ENCODE measurements at places on chromosomes 4 and X.

- no peak for DNase-seq
Observed at GRCh38 chr4:174578366-174578765, 56.1 kb upstream of the HPGD start.

- DNase-seq: no peak
Observed at GRCh38 chr4:40749717-40750460, at the start of gene NSUN7. Gene NSUN7, plus strand, starts transcription at chr4:40749955. Its CDS starts 739 bp downstream, at chr4:40750694.

- DNase-seq: no peak
Observed at GRCh38 chr4:77360451-77360850, 203.4 kb downstream of the CCNG2 start.

- no peak for DNase-seq
Observed at GRCh38 chrX:100341142-100341510, 68.9 kb downstream of the PCDH19 start.

- no peak for DNase-seq
Observed at GRCh38 chr4:38387819-38388218, 276.2 kb upstream of the KLF3 start.

DNA sequence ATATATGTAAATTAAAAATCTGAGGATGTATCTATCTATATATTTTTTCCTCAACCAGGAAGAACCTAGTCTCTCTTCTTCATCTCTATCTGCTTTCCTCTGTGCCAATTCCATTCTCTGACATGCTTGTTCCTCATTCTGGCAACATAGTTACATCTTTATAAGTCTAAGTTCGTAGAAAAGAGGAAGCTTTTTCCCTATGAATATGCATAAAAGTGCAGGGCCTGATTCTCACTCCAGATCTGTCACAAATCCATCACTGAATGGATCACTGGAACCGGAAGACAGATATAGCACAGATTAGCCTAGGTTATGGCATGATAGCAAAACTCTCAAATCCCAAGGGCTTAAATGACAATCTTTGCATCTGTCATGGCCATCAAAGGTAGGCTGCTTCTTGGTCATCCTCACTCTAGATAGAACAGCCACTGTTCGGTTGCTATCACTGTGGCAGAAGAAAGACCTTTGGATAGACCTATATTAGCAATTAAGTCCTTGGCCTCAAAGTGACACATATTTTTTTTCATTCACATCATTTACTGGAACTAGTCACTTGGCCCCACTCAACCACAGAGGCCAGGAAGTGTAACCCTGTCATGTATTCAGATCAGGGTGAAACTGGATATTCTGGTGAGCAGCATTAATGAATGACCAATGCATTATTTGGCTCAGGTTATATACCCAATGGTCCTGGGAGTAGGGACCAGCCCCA is 22.2 kb downstream of the DTHD1 start:
- DNase-seq: no peak

DNA sequence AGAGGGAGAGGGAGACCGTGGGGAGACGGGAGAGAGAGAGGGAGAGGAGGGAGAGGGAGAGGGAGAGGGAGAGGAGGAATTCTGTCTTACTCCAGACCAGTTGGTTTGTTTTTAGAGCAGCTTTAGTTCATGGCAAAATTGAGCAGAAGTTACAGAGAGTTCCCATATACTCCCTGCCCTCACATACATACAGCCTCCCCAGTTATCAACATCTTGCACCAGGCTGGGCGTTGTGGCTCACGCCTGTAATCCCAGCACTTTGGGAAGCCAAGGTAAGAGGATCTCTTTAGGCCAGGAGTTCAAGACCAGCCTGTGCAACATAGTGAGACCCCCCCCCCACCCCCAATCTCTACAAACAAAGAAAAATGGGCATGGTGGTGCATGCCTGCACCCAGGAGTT is 79.8 kb upstream of the OGT start:
- DNase-seq: no peak

DNA sequence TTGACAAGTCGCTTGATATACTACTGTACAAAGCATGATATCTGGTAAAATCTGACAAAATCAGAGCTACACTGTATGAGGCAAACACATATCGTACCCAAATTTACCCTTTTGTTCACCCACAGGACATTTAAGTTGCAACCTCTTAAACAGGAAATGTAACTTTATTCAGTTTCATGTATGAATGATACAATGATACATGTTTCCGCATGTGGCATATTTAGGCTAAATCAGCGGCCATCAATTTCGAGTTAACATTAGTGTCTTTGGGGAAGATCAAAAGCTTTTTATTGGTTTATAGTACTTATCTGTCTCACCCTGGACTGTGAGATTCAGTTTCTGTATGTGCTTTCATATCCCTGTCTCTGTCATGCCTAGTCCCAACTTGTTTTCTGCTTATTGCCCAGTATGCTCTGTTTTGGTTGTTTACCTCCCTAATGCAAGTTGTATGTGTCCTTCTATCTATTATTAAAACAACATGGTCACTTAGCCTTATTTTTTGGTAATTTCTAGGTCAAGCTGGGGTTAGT is 97.3 kb upstream of the HPRT1 start:
- no peak for DNase-seq

DNA sequence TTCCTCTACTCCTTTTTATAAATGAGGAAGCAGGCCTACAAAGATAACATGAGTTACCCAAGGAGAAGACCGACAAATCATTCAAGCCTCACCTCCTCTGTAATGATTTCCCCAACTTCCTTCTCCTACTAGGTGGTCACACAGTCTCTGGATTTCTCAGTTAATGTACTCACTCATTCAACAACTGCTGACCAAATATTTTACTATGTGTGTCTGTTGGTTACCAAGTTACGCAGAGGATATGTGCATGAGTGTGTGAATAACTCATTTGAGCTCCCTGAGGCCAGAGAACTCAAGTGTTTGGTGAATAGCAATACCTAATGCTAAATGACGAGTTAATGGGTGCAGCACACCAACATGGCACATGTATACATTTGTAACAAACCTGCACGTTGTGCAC is 10.4 kb downstream of the CASK start:
- no peak for DNase-seq

- DNase-seq: no peak
Observed at GRCh38 chr4:148437439-148437838, 4.8 kb downstream of the NR3C2 start.

- peak; percentile 8 for DNase-seq
Observed at GRCh38 chrX:131841496-131842437, 181.3 kb upstream of the STK26 start.

GRCh38 chrX:6384371-6384770 is 150.5 kb downstream of the VCX3A start:
- no peak for DNase-seq

GRCh38 chr4:183658362-183659028 is 490 bp downstream of the RWDD4 start:
- no peak for DNase-seq

DNA sequence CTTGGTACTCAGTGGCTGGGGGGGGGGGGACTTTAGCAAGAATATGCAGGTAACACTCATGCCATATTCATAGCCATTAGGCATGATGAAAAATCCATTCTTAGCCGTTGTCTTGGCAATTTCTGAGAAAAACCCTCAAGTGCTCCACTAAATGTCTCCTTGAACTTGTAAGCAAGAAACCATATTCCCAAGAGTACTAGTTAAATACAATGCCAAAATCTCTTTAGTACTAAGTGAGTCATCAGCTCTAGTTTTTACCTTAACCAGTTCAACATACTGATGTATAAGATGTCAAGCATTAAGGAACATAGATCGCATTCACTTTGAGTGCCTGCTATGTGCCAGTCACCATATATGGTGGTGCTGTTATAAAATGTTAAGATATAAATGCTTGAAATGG is 27.5 kb downstream of the UBE2D3 start:
- DNase-seq: no peak

- DNase-seq: no peak
Observed at GRCh38 chr4:97942137-97942536, 201.1 kb downstream of the STPG2 start.

DNA sequence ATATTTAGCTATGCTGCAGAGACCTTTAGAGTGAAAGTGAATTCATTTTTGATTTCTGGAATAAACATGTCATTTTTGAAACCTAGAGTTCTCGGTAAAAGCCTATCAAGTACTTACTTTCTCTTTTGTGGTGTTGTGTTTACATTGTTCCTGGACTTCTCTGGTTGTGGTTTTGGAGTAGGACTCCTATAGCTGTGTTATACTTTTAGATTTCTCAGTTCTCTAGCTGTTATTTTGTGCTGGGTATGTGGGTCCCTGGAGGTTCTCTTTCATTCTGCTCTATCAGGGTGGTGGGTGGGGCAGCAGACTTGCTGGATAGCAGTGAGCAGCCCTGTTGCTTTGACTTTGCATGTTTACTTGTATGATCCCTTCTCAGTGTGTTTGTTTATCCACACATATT is 25.6 kb upstream of the MSMO1 start:
- DNase-seq: no peak
